ENCODE measurements at places on chromosomes 4 and X.

DNA sequence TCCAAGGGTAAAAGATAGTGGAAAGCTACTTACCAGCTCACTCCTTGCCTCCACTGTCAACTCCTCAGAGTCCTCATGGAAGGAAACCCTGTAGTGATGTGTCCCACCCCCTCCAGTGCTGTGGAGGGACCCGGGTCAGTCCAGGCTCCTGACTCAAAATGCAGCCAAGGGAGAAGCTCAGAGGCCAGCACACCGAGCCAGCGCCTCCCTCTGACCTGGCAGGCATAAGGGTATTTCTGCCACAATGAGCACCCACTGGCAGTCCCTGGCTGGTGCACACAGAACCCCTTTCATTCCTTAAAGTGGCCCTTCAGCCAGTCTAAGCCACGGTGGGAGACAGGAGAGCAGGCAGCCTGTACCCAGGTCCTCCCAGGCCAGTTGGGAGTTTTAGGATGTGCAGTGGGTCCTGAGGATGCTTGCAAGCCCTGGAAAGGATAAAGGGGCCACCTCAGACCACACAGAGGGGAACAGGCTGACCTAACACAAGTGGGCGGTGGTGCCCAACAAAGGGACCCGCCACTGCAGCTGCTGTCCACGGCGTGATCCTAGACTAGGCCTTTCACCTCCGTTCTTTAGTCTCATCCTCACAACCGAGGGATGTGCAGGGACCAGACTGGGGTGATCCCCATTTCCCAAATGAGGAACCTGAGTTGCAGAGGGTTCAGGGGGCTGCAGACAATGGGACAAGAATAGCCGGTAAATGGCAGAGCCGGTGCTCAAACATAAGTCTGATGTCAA, 5.7 kb downstream of the JAKMIP1 start:
- no peak for DNase-seq

GRCh38 chrX:130173190-130173895, 1.6 kb downstream of the RAB33A start:
- DNase-seq, result no peak

DNA sequence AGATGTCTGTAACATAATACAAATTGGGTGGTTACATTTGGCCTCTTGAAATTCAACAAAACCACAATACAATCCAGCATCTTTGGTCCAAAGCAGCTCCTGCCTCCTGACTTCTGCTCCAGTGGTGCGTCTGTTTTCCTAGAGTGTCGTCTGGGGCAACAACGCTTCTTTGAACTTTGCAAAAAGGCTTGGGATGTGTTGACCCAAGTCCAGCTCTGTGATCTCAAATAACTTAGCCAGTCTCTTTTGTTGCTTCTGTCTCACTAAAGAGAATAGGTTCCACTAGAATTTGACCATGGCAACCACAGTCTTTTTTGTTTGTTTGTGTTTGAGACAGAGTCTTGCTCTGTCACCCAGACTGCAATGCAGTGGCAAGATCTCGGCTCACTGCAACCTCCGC, 324.0 kb downstream of the DHRSX start:
- DNase-seq, result no peak

DNA sequence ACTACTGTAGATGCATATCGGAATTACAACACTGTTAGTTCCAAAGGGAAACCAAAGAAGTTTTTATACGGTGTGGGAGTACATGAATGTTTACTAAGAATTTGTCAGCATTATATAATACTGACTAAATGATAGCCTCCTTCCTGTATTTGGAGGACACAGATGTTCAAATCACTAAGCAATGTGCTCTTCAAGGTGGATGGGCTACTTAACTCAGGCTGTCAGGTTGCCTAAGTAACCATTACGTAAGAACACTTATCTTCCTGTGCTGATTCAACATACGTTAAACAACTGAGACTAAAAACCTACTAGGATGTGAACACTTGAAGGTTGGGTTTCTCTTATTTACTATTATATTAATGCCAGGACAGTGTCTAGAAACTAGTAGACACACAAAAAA, 81.9 kb upstream of the HPGD start:
- no peak for DNase-seq

DNA sequence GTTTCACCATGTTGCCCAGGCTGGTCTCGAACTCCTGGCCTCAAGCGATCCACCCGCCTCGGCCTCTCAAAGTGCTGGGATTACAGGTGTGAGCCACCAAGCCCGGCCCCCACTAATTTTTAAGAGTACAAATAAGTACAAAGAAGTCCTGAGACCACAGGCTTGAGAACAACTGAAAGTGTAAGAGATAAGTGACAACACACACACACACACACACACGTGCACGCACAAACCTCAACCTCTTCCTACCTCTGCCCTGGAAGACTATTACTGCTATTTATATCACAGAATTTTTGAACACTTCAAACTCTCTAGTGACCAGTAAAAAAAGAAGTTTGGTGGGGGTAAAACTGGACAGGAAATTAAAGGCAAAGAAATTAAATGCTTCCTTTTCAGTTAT, 7.5 kb downstream of the KLHL15 start:
- no peak for DNase-seq

DNA sequence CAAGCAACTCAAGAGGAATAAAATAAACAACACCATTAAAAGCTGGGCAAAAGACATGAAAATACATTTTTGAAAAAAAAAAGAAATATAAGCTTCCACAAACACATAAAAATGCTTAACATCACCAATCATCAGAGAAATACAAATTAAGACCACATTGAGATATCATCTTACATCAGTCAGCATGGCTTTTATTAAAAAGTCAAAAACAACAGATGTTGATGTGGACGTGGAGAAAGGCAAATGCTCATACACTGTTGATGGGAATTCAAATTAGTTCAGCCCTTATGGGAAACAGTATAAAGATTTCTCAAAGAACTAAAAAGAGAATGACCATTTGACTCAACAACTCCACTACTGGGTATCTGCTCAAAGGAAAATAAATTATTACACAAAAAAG, 59.6 kb downstream of the STK32B start:
- DNase-seq, result no peak

GRCh38 chrX:54934890-54935289, 14.3 kb downstream of the TRO start:
- no peak for DNase-seq

DNA sequence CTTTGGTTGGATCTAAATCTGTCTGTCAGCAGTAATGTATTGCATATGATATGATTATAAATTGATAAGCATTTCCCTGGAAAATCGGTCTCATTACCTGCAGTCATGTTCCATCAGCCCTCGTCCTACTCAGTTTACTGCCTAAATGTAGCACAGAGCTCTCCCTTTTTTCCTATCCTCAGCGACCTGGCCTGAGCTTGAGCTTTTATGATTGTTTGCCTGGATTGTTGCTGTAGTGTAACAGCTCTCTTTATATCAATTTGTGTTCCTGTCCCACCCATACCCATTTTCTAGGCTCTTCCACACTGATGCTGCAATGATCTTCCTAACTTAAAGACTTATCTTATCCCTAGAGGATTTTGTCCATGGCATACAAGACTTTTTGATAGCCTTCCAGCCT, 95.7 kb downstream of the FRAS1 start:
- no peak for DNase-seq

GRCh38 chrX:11427453-11428071, 134.3 kb downstream of the AMELX start:
- no peak for DNase-seq

DNA sequence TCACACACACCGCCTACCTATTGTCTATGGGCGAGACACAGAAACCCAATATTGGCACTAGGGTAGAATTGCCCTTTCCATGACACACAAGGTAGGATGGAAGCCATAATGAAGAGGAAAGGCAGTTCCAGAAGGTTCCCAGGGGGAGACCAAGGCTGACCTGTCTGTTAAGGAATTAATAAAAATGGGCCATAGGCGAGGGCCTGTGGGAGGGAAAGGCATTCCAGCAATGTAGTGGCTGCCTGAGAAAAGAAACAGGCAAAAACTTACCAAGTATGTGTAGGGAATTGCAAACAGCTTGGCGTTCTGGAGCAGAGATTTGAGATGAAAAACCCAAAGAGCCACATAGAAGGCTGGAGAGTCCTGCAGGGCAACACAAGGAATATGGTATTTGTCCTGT, 19.1 kb downstream of the MAGED2 start:
- DNase-seq, result no peak

DNA sequence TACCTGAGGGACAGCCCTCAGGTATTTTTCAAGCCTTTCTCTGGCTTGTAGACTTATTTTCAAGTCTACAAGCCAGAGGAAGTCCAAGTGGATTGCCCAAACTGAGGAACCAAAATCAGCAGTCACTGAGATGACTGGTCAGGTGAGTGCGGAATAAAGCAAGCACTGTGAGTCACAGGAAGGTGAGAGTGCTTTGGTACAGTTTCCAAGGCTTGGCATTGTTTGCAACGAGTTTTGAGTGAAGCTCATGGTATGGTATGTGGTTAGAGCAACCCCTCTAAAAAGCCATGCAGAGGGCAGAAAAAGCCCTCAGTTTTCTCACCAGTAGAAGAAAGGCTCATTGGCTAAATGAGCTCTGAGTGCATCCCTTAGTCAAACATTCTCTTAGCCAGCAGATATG, 112.8 kb upstream of the EOLA2 start:
- DNase-seq, result no peak

DNA sequence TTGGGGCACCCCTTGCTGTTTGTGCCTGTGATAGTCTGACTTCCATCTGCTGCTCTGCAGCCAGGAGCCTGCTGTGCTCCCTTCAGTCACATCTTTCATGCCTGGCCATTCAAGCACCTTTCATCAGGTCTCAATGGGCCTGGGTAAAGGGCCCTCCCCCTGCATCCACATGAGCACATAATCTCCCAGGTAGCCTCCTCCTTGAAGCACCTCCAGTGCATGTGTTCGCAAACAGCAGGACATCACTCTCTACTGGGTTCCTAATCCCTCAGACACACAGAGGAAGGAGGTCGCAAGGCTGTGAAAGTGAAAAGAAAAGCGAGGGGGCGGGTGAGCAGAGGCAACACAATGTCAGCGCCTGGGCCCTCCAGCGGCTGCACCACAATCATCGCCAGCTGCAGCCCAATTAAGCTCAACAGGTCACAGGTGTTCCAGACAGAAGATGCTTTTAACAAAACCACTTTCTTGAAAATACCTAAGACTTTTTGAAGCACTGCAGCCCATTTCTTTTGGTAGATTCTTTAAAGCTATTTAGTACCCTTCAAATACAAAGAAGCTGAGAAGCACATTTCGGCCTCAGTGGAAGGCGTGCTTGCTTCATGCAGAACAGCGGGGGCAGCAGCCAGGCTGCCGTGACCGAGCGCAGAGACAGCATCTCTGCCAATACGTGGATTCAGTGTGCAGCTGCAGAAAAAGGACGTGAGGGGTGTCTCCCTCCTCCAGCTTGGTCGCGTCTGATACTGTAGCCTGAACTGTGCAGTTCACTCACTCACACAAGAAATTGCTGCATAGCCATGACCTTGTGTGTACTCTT, 92.2 kb upstream of the SPRY1 start:
- DNase-seq, result no peak

Measured in stimulated activated CD4-positive, alpha-beta T cell treated with anti-CD3 and anti-CD28 coated beads, Interleukin-1b, Interleukin-23, amount 100 ng/mL, for 24 hours (primary cell).